ENCODE measurements at places on chromosomes 12 and 14.
A peak's percentile ranks its signal among the peaks of the same experiment; 100 is the strongest.

DNA sequence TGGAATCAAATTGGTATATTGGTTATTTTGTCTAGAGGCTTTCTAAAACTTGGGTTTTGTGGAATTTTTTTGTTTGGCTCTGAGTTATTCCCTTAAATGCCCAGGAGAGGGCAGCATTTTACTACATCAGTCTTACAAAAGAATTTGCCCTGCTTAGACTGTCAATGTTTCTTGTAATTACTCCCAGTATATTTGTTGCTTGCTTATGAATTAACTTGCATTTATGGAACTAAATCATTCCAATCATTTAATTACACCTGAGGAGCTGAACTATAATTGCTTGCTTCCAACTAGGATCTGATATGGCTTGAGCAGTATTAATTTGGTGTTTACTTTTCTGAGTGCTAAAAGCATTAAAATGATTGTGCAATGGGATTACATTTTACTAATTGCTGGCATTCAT is 48.7 kb downstream of the MIPOL1 start:
- peak; percentile 58 for DNase-seq

GRCh38 chr12:62799126-62799736 is 135.7 kb downstream of the PPM1H start:
- peak; percentile 39 for DNase-seq

DNA sequence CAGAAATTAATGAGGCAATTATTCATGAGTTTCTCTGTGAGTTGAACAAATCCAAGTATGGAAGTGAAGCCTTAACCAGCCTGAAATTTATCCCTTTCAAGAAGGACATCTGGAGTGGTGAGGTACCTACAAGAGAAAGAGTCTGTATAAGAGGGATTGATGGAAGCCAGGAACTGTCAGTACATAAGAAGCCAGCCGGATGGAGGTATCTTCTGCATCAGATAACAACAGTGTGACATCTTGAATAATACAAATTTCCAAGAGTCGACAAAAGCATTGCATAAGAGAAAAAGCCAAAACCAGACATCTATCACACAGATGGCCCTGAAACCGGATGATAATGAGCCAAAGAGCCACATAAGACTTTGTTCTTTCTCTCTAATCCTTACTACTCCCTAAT is 781.2 kb downstream of the FLRT2 start:
- no peak for DNase-seq

DNA sequence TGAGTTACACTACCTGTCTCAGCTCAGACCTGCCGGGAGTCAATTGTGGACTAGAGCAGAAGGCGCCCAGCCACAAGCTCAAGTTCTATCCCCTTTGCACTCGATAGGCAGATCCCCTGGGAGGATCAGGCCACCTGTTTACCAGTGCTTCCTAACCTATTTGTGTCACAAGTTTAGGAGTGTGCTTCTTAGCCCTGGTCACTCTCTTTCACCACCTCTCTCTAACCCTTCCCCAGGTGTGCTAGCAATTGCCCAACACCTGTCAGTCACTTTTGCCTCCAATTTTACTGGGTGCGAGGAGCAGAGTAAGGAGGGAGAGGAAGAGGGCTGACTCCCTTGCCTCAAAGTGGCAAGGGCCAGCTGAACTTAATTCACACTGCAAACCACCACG is 745 bp upstream of the NAA30 start:
- DNase-seq = no peak

DNA sequence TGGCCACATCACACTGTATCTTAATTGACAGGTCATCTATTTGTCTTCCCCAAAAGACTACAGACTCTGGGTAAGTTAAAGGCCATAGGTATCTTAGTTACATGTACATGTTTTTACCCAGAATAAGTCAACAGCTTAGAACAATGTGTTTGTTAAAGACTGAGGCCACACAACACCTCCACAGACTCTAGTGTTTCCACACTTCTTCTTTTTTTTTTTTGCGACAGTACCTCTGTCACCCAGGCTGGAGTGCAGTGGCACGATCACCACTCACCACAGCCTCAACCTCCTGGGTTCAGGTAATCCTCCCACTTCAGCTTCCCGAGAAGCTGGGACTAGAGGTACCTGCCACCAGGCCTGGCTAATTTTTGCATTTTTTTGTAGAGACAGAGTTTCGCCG is 1.3 kb downstream of the GPN3 start:
- DNase-seq = no peak
